ENCODE measurements at places on chromosomes 2 and 18. TPM values are rescaled to one million over a fixed set of nuclear protein-coding genes. Genes with fewer than 3 reads are reported as not detected.

Gene SPR
- 22.2 TPM for total RNA-seq

Gene DPP4
- total RNA-seq: 96.3 TPM

Gene PAX3
- not detected for total RNA-seq

Gene SPC25
- 0.35 TPM for total RNA-seq

Gene GPBAR1
- not detected for total RNA-seq

Gene ST8SIA3
- total RNA-seq: not detected

Gene AQP12A
- total RNA-seq: not detected

Gene B4GALT6
- 2.0 TPM for total RNA-seq

Gene CRYBA2
- total RNA-seq: not detected

Gene KCNG2
- 2.2 TPM for total RNA-seq

Gene FAHD2B
- 9.3 TPM for total RNA-seq

Gene FHOD3
- 1.9 TPM for total RNA-seq

Gene DTNA
- 16.1 TPM for total RNA-seq

Gene TSPYL6
- total RNA-seq: not detected

Gene ZDBF2
- total RNA-seq: 5.1 TPM

Gene GRB14
- total RNA-seq: 2.3 TPM

Gene PRKD3
- 34.2 TPM for total RNA-seq

Gene NT5C1B
- total RNA-seq: not detected

All from pericardium fibroblast (primary cell).